Activated CD4-positive, alpha-beta T cell treated with anti-CD3 and anti-CD28 coated beads, Interleukin-2, Interleukin-6, amounts not matched to agents 100 ng/mL and 50 ng/mL, durations not matched to agents 16 hours and 8 hours (primary cell): ENCODE measurements at places on chromosomes 5 and 9.

GRCh38 chr5:124995421-124995820 is 249.0 kb upstream of the ZNF608 start:
- no peak for DNase-seq

GRCh38 chr5:117691081-117691870 is 1116.7 kb upstream of the SEMA6A start:
- no peak for DNase-seq

DNA sequence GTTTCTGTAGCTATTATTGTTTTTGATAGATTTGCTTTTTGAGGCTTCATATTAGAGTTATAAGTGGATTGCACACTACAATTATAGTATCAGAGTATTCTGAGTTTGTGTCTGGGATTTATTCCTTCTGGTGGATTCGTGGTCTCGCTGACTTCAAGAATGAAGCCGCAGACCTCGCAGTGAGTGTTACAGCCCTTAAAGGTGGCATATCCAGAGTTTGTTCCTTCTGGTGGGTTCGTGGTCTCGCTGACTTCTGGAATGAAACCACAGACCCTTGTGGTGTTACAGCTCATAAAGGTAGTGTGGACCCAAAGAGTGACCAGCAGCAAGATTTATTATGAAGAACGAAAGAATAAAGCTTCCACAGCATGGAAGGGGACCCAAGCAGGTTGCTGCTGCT is 6.9 kb upstream of the EMB start:
- no peak for DNase-seq

GRCh38 chr5:140348104-140348503 is 1.7 kb upstream of the HBEGF start:
- DNase-seq: no peak

DNA sequence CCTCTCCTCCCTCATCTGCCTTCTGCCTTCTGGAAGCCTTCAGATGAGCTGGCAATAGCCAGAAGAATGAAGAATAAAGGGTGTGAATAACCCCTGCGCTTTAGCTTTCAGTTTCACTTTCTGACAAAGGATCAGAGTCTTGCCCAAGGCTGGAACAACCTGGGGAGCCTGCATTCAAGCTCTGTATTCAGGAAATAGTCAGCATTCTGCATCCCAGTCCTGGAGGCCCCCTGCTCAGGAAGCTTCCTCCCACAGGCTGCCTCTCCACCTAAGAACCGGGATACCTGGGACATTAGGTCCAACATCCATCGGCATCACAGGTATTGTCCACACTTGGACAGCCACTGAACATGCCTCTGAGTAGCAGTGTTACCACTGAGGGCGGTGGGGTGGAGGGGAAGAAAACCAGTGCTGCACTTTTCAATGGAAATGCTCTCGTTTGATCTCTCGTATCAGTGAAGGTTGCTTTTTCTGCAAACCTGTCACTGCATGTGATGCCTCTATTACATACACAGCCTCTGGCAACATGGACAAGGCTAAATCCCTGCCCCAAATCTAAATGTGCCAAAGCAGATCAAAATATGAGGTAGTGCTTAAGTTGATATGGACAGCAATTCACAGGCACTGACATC is 39.8 kb upstream of the ACO1 start:
- DNase-seq: no peak

- DNase-seq: no peak
Measured at GRCh38 chr9:36815566-36816348, 218.3 kb downstream of the PAX5 start.

GRCh38 chr5:174516741-174517140 is 207.6 kb upstream of the MSX2 start:
- DNase-seq: no peak

DNA sequence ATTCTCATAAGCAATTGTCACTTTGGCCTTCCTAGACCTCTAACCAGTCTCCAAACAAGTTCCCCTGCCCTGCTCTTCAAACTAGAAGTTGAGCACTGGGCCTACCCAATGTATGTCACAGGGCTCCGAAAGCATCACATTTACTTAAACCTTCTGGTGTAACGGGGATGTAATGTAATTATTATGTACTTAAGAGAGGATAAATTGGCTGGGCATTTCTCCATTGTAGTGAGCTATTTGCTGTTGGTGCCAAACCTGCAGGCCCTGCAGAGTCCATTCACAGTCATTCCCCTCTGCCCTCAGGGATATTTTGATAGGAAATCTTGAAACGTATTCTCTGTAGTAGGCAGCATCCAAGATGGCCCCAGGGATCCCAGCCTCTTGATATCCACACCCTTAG is 64.2 kb upstream of the GNE start:
- DNase-seq: no peak

GRCh38 chr5:176837707-176838115 is 27.4 kb downstream of the UNC5A start:
- DNase-seq: peak; percentile 75

- DNase-seq: peak; percentile 21
Measured at GRCh38 chr5:148687427-148687826, 33.1 kb upstream of the HTR4 start.

- no peak for DNase-seq
Measured at GRCh38 chr5:173932695-173933139, 44.6 kb downstream of the CPEB4 start.

GRCh38 chr9:107158321-107158720 is 124.8 kb upstream of the RAD23B start:
- DNase-seq: peak; percentile 8

GRCh38 chr9:123318202-123318601 is 37.8 kb upstream of the CRB2 start:
- DNase-seq: peak; percentile 78

DNA sequence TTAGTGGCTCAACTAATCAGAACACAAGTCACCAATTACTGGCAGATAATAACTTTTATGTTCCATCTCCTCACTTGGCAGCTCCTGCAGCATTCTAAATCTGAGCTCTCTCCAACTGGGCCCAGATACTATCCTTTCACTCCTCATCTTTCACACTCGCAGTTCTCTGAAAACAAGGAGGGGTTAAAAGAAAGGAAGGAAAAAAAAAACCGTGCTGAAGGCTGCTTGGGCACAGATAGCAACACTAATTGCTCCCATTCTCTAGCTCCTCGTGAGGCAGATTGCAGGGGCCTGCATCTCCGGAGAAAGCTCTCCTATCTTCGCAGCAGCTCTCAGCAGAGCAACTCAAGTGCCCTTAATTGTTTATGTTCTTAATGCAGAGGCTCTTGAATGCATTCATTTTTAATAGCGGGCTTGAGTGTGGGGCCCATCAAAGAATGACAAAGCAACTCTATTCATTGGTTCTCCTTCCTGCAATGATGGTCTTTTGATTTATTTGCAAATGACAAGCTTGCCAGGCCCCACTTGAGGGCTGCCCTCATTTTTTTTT is 23.9 kb downstream of the TLE1 start:
- DNase-seq: no peak

GRCh38 chr9:16060436-16061129 is 507.7 kb downstream of the CCDC171 start:
- DNase-seq: no peak

- DNase-seq: no peak
Measured at GRCh38 chr9:84953252-84953773, 283.8 kb downstream of the NTRK2 start.

- DNase-seq: no peak
Measured at GRCh38 chr5:116573702-116574366, 789 bp downstream of the SEMA6A start.

DNA sequence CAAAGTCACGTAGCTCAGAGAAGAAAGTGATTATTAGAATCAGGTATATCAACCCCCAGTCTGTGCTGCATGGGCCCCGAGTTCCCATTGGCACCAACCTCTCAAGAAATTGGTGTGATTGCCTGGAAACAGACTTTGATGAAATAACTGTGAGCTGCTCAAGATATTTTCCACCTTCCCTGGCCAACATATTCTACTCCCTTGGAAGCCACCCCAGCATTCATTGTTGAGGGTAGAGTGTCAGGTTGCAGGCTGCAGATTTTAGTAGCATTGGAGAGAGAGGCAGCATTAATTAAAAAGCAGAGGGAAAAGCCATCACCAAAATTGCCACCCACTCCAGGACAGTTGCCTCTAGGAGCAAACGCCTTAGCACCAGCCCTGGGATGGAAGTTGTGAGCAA is 154.2 kb upstream of the TNPO1 start:
- DNase-seq: no peak
